ENCODE measurements at places on chromosomes 2 and 18.

- no peak for DNase-seq
These were observed 52.2 kb upstream of the OTOS start for GRCh38 chr2:240192661-240193060.

GRCh38 chr2:227310756-227311110 is 14.3 kb upstream of the MFF start:
- DNase-seq = no peak

DNA sequence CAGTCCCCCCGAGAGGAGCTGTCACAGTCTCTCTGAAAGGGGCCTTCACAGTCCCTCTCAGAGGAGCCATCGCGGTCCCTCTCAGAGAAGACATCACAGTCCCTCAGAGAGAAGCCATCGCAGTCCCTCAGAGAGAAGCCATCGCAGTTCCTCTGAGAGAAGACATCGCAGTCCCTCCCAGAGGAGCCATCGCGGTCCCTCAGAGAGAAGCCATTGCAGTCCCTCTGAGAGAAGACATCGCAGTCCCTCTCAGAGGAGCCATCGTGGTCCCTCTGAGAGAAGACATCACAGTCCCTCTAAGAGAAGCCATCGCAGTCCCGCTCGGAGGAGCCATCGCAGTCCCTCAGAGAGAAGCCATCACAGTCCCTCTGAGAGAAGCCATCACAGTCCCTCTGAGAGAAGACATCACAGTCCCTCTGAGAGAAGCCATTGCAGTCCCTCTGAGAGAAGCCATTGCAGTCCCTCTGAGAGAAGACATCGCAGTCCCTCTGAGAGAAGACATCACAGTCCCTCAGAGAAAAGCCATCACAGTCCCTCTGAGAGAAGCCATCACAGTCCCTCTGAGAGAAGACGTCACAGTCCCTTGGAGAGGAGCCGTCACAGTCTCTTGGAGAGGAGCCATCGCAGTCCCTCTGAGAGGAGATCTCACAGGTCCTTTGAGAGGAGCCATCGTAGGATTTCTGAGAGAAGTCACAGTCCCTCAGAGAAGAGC is 1.3 kb upstream of the ZNF512 start:
- DNase-seq = no peak

- DNase-seq = no peak
These were observed 107.2 kb upstream of the UBE2E3 start for GRCh38 chr2:180873219-180873618.

DNA sequence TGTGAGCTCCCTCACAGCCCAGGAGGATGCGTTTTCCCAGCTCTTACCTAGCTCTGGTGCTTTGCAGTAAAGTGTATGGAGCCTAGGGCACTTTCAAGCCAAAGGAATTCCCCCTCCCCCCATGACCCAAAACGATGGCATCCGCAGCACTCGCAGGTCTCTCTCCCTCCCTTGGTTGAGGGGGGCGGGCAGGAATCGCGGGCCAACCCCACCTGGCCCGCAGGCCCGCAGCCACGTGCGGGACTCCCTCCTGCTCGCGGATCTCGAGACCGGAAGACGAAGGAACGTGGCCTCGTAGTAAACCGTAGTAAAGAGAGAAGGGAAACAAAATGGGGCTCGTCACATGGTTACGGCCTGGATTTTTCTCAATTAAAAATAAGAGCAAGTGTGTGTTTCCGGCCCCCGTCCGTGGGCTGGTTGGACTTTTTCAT is 8.5 kb downstream of the IRS1 start:
- peak; percentile 64 for DNase-seq

- DNase-seq = no peak
These were observed 100.6 kb upstream of the MSH2 start for GRCh38 chr2:47302308-47302707.

DNA sequence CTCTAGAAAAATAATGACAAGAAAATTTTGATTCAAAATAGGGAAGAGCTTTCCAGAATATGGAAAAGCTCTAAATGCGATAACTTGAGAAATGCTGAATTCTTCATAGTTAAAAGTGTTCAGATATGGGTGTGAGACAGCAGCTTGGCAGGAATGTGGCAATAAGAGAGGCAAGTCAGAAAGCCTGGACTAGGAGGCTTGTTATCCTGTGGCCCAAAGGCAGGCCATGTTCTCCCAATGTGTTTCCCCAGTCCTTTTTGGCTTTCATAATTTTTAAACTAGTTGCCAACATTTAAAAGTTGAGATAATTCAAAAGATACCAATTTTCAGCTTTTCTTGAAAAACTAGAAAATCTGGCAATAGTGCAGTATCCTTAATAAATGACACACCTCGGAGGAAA is 366.3 kb upstream of the FANCL start:
- DNase-seq = no peak

Data from fibroblast of skin of scalp (primary cell).